ENCODE measurements at places on chromosomes 13 and 19.
A peak's percentile ranks its signal among the peaks of the same experiment; 100 is the strongest.

DNA sequence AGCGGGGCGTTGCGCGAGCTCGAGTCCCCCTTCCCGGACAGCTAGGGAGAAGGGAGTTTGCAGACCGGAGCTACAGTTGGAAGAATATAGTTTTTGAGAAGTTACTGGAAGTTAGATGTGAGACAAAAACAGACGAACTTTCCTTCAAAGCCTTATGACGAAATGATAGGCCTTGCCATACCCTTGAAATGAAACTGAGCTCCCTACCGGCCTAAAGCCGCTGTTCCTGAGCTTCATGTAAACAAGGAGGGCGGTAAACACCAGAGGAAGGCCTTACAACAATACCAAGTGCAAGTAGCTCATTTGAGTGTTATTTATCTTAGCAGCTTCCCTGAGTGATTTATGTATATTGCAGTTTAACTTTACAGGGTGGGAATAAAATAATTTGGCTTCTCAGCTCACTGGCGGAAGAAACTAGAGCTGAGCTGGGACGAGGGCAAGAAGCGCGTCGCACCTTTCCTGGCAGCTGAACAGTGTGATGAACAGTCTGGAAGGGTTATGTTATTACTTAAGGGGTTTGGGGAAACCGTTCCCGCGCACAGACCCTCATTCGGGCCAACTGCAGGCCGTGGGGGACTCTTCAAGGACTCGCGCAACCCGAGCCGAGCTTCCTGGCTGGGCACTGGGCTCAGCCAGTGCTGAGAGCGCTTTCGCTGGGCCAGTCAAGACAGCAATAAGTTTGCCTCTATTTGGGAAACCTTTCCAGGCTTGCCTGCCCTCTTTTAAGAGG is 111.2 kb downstream of the KCNRG start:
- DNase-seq = peak; percentile 73

GRCh38 chr19:13665125-13665905 is 99.0 kb upstream of the MRI1 start:
- DNase-seq = no peak

DNA sequence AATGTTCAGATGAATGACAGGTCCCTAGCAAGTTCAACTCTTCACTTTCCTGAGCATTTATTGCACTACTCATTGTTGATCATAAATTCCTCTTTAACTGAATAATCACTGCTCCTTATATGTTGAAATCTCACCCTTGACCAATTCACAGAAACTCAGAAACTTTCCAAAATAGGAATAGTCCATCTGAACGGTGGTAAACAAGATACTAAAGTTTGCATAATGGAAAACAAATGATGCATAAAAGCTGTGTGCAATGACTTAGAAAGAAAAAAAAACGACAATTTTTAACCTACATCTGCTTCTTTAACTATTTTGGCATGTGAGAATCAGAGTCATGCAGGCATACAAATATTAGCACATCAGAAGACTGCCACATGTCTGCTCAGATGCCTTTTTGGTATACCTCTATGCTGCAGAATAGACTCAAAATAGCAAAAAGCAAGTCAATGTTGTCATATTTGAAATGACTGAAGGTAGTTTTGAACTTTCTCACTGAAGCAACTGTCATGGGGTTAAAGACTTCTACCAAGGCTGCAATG is 34.8 kb downstream of the SLC10A2 start:
- DNase-seq = no peak

DNA sequence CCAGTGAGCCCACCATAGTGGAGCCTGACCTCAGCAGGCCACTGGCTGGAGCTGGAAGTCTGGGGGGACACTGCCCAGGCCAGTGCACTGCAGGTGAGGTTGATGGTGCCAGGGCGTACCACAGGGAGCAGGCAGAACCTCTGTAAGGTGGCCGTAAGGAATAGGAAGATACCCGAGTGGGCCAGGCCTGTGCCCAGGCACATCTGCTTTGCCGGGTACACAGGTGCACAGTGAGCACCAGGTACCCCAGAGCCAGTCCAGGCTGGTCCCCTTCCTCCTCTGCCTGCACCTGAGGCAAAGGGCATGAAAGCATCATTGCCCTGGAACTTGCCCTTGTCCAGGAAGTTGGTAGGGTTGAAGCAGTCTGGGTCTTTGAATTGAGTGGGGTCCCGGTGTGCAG is 9.5 kb downstream of the EGLN2 start:
- no peak for DNase-seq

DNA sequence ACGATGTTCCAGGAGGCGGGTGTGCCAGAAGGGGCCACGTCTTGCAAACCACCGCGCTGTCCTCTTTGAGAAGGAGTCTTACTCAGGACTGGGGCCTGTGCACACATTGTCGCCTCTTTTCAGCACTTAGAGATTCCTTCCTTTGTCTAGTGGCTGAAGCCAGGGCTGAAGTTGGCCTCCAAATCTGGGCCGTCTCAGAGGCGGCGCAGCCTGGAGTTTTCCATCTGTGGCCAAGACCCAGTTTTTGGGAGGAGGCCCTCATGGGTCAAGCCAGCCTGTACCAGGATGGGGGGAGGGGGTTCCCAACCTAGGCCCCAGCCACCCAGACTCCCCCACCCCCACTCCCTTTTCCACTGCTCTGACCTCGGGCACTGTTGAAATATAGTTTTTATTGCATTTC is 11.8 kb downstream of the ANO8 start:
- DNase-seq = no peak

GRCh38 chr13:100917011-100917410 is 242.4 kb upstream of the TMTC4 start:
- no peak for DNase-seq

- no peak for DNase-seq
Observed at GRCh38 chr13:19179916-19180315, 1.7 kb downstream of the TUBA3C start.
